Adrenal gland (tissue), 19 donors: ENCODE measurements at places on chromosomes 6 and 20. TPM values are rescaled to one million over a fixed set of nuclear protein-coding genes. Genes with fewer than 3 reads are reported as not detected.

- DNase-seq, result no peak
These were observed 155.5 kb upstream of the RPS6KA2 start for GRCh38 chr6:166782520-166782919.

GRCh38 chr20:42179768-42180167, 561.6 kb upstream of the CHD6 start:
- no peak for DNase-seq

- no peak for DNase-seq
These were observed 112.8 kb downstream of the TBX18 start for GRCh38 chr6:84651583-84651982.

The PLEKHG1 gene
- 7.4 TPM for total RNA-seq

The RNF217 gene
- total RNA-seq, result 18.5 TPM

The GPR31 gene
- total RNA-seq, result not detected

The ANGPT4 gene
- 0.57 TPM for total RNA-seq

The MLIP gene
- total RNA-seq, result 8.1 TPM

The BTN1A1 gene
- not detected for total RNA-seq
